T-helper 1 cell (primary cell): ENCODE measurements at places on chromosomes 16 and 17.

- no peak for DNase-seq
These were observed 187.4 kb upstream of the CACNG5 start for GRCh38 chr17:66647391-66647983.

DNA sequence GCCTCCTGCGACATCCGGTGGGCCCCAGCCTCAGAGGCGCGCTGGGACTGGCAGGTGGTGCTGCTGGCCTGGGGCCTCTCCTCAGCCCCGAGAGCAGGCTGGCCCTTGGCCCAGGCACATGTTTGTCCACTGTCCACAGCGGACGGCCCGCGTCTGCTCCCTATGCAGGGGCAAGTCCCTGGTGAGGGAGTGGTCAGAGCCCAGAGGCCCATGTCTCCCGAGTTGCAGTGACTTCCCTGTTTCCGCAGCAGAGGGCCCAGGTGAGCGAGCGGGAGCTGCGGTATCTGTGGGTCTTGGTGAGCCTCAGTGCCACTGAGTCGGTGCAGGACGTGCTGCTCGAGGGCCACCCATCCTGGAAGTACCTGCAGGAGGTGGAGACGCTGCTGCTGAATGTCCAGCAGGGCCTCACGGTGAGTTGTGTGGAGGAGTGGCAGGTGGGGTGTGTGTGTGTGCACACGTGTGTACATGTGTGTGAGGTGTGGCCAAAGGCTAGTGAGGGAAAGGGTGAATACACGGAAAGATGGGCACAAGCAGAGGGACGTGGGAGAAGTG, 10.4 kb downstream of the IL34 start:
- no peak for DNase-seq

DNA sequence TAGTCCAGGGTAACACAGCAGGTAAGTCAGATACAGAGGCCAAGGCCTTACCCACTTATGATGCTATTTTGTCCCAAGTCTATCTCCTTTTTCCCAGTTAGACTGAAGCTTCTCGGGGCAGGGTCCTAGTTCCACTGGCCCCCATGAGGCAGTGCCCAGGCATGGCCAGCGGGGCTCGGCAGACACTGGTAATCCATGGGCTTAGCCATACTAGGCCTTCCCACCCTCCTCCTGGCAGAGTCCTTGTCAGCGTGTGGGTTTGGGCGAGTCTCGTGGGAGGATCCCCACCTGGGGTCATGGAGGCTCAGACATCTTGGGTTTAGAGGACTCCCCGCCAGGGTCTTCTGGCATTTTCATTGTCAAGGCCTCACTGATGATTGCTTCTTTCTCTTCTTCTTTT, 84.7 kb upstream of the BRD7 start:
- DNase-seq: no peak

GRCh38 chr17:44269535-44270240, 1.8 kb upstream of the SLC4A1 start:
- DNase-seq: no peak

- DNase-seq: no peak
These were observed 9.3 kb upstream of the TNFRSF17 start for GRCh38 chr16:11955713-11956123.

- no peak for DNase-seq
These were observed 69.7 kb upstream of the FA2H start for GRCh38 chr16:74844041-74844980.

GRCh38 chr16:73319261-73319660, 271.3 kb upstream of the ZFHX3 start:
- no peak for DNase-seq

- DNase-seq: no peak
These were observed 950.8 kb upstream of the GOT2 start for GRCh38 chr16:59684911-59685310.

DNA sequence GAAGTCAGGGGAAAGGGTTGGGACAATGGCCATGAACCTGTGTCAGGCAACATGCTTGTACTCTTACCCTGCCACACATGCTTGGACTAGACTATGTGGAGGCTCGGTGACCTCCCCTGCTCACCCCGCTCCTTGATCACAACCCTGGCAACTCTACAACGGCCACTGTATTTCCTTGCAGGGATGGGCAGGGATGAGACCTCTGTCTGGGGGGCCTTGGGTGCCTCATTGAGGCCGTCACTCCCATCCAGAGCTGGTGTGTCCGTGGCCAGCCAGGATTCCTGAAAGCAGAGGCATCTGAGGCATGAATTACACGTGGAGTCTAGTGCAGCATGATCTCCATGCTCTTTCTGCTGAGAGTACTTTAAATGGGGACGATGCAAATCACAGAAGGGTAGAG, 948 bp downstream of the PLA2G15 start:
- no peak for DNase-seq
